ENCODE measurements at places on chromosomes 13 and 19.

- DNase-seq: no peak
Measured at GRCh38 chr13:41740479-41740878, 220.4 kb downstream of the VWA8 start.

DNA sequence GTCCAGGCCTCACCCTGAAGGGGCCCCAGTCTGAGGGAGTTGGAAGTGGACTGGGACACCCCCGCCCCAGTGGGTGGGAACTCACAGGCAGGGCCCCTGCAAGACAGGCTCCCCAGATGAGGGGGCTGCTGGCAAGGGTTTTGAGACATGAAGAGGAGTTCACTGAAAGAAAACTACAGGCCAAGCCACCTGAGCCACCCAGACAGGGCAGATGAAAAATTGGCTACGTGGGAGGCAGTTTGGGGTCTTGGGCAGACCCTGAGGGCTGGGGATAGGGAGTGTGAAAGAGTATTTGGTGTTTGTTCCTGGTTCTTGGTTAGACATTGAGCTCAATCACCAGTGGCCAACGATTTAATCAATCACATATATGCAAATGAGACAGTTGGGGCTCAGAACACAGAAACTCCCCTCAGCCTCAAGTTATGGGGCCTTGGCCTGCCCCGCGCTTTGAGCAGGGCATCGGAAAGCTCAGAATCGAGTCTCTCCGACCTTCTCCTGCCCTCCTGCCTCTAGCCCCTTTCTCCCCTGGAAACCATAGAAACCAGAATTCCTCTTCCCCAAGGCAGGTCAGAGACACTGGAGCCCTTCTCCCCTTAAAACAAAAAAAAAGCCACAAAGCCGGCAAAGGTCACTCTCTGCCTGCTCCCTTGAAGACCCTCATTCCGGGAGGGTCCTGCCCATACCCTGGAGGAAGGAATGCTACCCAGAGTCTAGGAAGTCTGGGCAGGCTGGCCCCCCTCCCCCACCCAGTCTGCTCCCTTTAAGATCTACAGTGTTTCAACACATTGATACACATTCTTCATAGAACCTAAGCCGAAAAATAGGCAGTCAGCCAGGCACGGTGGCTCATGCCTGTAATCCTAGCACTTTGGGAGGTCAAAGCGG, 1.3 kb upstream of the ISYNA1 start:
- no peak for DNase-seq

GRCh38 chr13:23905766-23906165, 8.5 kb upstream of the C1QTNF9B start:
- no peak for DNase-seq

- DNase-seq: no peak
Measured at GRCh38 chr13:51328488-51328887, 11.0 kb upstream of the SERPINE3 start.

DNA sequence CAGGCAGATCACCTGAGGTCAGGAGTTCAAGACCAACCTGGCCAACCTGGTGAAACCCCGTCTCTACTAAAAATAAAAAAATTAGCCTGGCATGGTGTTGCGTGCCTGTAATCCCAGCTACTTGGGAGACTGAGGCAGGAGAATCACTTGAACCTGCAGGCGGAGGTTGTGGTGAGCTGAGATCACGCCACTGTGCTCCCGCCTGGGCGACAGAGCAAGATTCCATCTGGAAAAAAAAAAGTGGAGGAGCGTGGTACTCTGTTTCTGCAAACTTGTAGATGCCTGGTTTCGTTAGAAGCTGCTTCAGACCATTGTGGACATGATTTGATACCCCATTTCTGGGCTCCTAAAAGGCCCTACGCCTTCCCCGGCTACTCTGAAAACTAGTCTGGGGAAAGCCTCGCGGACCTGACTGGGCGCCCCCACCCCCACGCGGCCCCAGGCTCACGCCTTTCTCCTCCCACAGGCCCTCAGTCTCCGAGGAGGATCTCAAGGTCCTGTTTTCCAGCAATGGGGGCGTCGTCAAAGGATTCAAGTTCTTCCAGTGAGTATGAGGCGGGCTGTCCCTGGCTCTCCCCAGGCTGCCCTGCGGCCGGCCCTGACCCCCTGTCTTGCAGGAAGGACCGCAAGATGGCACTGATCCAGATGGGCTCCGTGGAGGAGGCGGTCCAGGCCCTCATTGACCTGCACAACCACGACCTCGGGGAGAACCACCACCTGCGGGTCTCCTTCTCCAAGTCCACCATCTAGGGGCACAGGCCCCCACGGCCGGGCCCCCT, 11.5 kb downstream of the PLPPR3 start:
- no peak for DNase-seq

- no peak for DNase-seq
Measured at GRCh38 chr13:44415815-44416214, 42.2 kb downstream of the SERP2 start.

DNA sequence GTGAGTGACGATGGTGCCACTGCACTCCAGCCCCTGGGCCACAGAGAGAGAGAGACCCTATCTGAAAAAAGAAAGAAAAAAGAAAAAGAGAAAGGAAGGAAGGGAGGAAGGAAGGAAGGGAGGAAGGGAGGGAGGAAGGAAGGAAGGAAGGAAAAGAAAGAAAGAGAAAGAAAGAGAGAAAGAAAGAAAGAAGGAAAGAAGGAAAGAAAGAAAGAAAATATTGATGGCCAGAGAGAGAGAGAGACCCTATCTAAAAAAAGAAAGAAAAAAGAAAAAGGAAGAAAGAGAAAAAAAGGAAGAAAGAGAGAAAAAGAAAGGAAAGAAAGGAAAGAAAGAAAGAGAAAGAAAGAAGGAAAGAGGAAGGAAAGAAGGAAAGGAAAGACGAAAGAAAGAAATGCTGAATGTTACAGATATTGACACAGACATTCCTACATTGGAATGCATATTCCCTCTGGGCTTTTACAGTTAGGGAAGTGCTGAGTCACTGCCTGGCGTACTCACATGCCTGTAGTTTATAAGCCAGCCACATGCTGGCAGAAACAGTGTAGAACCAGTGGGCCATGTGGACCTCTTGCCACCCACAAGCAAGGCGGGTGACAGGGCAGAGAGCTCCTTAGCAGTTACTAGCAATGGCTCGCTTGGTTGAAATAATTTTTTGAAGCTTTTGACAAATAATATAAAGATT, 34.6 kb upstream of the SLC46A3 start:
- DNase-seq: no peak

- DNase-seq: no peak
Measured at GRCh38 chr19:41367848-41368301, 3.9 kb upstream of the B9D2 start.

DNA sequence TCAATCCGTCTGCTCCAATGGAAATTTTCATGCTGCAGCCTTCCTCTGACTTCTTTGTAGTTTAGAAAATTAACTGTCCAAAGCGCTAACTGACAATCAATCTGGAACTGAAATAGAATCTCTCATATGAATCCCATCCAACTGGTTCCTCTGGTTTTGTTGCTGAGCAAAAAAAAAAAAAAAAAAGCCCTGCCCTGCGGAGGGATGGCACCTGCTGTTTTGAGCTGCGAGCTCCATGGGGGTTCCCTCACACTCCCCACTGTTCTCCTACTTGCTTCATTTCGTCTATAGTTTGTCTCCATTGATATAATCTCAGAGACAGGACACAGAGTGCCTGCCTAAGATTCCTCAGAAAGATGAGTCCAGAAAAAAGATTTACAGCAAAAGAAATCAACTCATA, 33.4 kb downstream of the FAAP24 start:
- no peak for DNase-seq

GRCh38 chr19:12946731-12947496, 1.3 kb downstream of the RAD23A start:
- no peak for DNase-seq

- DNase-seq: no peak
Measured at GRCh38 chr13:91567485-91568207, 169.2 kb downstream of the GPC5 start.

GRCh38 chr13:42728507-42729180, 52.7 kb upstream of the FAM216B start:
- DNase-seq: no peak

DNA sequence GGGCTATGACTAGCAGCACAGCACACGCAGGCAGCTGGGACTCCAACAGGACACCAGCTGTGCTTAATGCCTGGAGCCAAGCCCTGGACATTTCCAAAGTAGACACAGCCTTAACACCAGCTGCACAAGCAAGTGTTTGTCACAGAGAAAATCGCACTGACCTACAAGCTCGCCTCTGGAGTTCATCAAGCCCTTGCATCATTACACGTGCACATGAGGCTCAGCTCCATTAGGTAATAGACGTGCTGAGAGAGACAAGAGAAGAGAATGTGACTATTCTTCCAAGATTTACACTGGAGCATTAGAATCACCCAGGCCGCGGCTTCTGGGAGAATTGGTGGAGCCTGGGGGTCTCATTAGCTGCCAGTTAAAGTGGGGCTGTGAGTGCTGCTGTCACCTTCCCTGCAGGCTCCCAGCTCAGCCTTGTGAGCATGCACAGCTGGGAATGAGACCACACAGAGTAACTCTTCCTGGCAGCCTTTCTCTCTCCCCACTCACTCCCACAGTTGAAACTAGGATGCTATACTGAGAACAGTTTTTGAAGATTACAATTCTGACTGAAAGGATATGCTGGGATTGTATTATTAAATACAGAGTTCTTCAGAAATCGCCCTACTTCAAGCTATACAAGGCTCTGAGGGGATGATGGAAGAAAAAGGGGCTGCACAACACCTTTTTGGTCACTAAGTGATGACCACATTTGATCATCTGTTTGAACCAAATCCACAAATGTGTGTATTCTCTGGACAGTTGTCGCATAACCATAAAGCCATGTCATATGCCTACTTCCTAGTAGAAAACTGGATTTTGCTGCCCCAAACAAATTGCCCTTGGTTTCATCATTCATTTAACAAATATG, 10.5 kb downstream of the STOML3 start:
- DNase-seq: no peak
